Stimulated activated CD4-positive, alpha-beta T cell treated with anti-CD3 and anti-CD28 coated beads, Interleukin-15, amount 100 ng/mL, for 1 hour (primary cell): ENCODE measurements at places on chromosomes 1 and 21.

DNA sequence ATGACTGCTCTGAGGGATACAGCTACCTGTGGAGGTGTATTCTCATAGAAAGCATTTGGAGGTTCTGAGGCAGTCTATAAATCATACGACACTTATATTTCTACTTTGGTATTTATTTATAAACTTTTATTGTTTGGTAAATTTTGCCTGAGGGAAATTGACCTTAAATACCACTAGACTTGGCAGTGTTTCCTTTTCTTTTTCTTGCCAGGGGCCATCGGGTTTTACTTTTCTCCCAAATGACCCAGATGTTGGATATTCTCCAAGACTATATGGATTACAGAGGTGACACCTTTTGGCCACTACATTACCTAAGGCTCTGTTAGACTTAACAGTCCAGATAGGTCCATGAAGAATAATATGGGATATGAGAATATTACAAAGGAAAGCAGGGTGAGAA is 28.2 kb downstream of the CHD1L start:
- DNase-seq, result no peak

GRCh38 chr1:19925342-19926070 is 2.1 kb upstream of the PLA2G2E start:
- DNase-seq, result no peak

DNA sequence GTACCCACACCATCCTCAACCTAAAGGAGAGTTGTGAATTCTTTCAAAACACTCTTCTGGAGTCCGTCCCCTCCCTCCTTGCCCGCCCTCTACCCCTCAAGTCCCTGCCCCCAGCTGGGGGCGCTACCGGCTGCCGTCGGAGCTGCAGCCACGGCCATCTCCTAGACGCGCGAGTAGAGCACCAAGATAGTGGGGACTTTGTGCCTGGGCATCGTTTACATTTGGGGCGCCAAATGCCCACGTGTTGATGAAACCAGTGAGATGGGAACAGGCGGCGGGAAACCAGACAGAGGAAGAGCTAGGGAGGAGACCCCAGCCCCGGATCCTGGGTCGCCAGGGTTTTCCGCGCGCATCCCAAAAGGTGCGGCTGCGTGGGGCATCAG is 638 bp upstream of the OLIG2 start:
- no peak for DNase-seq

GRCh38 chr1:168751195-168751650 is 22.2 kb upstream of the DPT start:
- no peak for DNase-seq

- no peak for DNase-seq
Observed at GRCh38 chr1:85934516-85934915, 222.1 kb downstream of the COL24A1 start.

DNA sequence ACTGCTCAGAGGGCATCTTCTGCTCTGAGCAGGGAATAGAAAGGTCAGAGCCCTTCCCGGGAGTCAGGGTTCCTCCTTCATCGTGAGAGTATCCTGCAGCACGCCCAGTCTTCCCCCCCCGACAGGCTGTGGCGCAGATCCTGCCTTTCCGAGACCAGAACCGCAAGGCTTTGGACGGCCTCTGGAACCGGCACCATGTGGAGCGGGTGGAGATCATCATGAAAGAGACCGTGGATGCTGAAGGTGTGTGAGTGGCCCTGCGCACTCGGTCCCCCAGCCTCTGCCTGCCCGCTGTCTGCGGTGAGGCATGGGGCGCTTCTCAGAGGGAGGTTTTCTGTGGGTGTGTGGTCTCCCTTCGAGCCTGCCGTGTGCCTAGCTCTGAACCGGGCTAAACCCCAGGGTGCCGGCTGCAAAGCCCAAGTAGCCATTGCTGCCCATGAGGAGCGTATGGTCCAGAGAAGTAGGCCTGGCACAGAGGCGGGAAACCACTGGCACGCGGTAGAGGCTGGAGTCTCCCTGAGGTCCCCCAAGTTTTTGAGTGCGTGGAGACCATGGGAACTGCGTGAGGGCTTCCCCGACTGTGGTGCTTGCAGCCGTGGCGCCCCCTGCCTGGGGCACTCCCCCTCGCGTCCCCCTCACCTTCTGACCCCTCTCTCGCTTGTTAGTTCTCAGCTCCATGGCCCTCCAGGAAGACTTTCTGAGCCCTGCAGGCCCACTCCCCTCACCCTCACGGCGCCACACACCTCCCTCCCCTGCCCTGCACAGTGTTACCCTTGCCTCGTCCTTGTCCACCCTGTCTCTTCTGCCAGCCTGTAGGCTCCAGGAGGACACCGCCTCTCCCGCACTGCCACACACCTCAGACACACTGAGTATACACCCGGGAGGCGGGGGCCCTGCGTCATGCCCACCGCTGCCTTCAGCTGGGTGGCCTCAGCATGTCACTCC is 12.5 kb downstream of the H6PD start:
- no peak for DNase-seq
